ENCODE measurements at places on chromosomes 3 and 15. TPM values are rescaled to one million over a fixed set of nuclear protein-coding genes. Genes with fewer than 3 reads are reported as not detected.

The WDR48 gene
- total RNA-seq = 38.5 TPM

The GPR27 gene
- total RNA-seq = 1.3 TPM

The COL7A1 gene
- 1.1 TPM for total RNA-seq

The NR2E3 gene
- not detected for total RNA-seq

The PIERCE2 gene
- total RNA-seq = not detected

The GOLGA8O gene
- total RNA-seq = not detected

The MYZAP gene
- 0.63 TPM for total RNA-seq

DNA sequence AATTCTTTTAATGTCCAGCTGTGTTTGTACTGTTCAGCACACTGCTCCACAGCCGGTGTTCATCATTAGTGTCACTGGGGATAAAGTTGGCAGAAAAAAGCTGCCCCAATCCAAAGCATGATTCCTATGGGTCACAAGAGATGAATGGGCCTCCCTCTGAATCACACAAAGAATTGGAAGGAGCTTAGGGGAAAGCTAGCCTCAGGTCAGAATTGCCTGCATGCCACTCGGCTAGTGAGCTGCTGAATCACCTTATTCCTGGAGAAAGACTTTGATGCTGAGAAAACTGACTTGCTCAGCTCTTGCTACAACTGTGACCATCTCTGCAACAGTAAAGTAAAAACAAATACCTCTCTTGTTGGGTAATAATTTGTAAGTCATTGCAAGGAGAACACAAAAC lies 3.5 kb downstream of the CCK start:
- DNase-seq = no peak
- peaks cover 60% of the 10 kb centered on the region for H3K27me3 ChIP-seq
- H3K36me3 ChIP-seq = no peaks in the 10 kb centered on the region
- no peak overlapping the region for H3K4me3 ChIP-seq
- H3K27ac ChIP-seq = no peak overlapping the region

GRCh38 chr15:80482696-80483095 lies 78.5 kb downstream of the ARNT2 start:
- H3K27me3 ChIP-seq = peaks cover 2% of the 10 kb centered on the region
- no peak for DNase-seq
- no peak overlapping the region for H3K27ac ChIP-seq
- no peaks in the 10 kb centered on the region for H3K36me3 ChIP-seq

DNA sequence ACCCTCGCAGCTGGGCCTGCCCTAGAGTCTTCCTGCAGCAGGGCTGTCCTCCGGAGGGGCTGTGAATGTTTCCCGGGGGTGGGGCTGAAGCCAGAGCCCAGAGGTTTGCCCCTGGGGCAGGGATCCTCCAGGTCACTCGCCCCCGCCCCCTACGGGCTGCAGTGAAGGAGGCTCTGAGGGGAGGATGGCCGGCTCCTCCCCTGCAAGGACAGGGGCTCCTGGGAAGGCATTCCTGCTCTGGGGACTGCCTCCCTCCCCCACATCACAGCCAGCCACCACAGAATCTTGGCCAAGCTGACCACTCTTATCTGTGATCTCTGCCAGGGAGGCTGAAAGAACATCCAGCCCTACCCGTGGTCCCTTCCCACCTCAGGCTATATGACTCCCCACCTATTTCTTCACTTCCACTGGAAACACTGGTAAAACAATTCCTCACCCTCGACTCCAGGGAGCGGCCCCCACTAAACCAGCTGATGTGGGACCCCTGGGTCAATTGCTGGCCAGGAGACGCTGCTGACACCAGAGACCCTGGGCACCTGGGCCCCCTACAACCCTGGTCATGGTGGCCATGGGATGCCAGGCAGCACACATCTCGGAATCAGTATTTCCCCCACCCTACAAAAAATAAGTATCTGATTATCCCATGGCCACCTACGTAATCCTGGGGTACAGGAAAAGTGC lies 66.0 kb downstream of the HMCES start:
- no peaks in the 10 kb centered on the region for H3K36me3 ChIP-seq
- DNase-seq = no peak
- H3K27ac ChIP-seq = no peak overlapping the region
- H3K27me3 ChIP-seq = peaks cover 17% of the 10 kb centered on the region
- H3K4me1 ChIP-seq = peaks cover 5% of the 10 kb centered on the region
- H3K4me3 ChIP-seq = no peak overlapping the region

GRCh38 chr3:56115698-56116097 lies 352.6 kb downstream of the ERC2 start:
- H3K27ac ChIP-seq = no peak overlapping the region
- H3K4me1 ChIP-seq = no peaks in the 10 kb centered on the region
- H3K27me3 ChIP-seq = no peaks in the 10 kb centered on the region
- H3K36me3 ChIP-seq = no peaks in the 10 kb centered on the region

GRCh38 chr3:103949693-103950092 lies 1417.0 kb upstream of the ALCAM start:
- no peaks in the 10 kb centered on the region for H3K36me3 ChIP-seq
- H3K27me3 ChIP-seq = no peaks in the 10 kb centered on the region
- no peaks in the 10 kb centered on the region for H3K4me1 ChIP-seq
- no peak overlapping the region for H3K4me3 ChIP-seq

DNA sequence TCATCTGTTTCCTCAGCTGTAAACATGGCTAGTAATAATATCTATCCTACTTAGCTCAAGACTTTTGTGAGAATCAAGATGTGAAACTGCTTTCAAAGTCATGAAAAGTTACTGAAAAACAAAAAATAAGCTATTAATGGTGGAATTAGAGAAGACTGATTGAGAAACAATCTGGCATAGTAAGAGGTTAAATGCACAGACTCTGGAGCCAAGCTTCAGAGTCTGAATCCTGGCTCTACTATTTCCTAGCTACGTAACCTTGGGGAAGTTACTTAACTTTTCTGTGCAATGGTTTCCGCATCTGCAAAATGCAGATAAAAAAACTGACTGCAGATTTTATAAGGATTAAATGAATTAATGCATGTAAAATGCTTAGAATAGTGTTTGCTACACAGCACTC lies 28.8 kb downstream of the LRRFIP2 start:
- H3K27me3 ChIP-seq = no peaks in the 10 kb centered on the region
- no peak overlapping the region for H3K27ac ChIP-seq
- peaks cover 36% of the 10 kb centered on the region for H3K36me3 ChIP-seq
- peaks cover 23% of the 10 kb centered on the region for H3K4me1 ChIP-seq
- no peak for DNase-seq

DNA sequence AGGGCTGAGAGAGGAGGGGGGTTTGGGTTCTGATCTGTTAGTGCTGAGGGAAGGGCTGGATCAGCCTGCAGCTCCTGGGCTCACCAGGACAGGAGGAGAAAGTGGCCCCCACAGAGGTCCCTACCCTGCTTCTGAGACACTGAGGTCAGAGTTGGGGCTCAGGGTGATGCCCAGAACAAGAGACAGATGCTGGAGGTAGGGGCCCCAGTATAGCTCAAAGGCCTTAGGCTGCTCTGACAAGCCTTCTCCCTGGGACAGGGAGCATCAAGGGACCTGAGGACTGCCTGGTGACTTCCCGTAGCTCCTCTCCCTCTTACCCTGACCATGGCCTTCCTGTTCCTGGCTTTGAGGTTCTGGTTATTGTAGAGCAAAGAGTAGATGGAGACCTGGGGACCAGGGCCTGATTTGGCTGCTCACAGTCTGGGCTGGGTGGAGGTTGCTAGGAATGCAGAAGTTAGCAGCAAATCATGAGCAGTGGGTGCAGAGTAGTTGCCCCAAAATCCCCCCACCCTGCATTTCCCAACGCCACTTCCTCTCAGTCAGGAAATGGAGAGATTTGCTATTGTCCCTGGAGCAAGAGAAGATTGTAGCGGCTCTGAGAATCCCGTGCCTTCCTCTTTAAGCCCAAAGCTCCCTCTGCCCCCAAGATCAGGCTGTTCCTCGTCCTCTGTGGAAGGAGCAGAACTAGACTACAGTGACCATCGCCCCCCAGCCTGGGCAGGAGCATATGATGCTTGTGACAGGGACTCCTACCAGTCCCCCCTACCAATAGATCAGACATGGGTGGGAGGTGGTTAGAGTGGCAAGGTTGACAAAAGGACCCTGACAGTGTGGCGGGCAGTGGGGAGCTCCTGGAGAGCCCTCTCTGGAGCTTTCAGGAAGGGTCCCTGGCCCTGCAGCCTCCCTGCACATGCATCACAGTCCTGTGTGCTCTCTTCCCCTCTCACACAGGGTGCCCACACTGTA lies 47.4 kb upstream of the SEC22A start:
- H3K36me3 ChIP-seq = peaks cover 52% of the 10 kb centered on the region
- no peak for DNase-seq
- no peak overlapping the region for H3K4me3 ChIP-seq
- H3K4me1 ChIP-seq = no peaks in the 10 kb centered on the region
- H3K27me3 ChIP-seq = no peaks in the 10 kb centered on the region
- no peak overlapping the region for H3K27ac ChIP-seq

- peaks cover 7% of the 10 kb centered on the region for H3K27me3 ChIP-seq
- DNase-seq = no peak
- H3K4me3 ChIP-seq = no peak overlapping the region
- no peaks in the 10 kb centered on the region for H3K36me3 ChIP-seq
- H3K4me1 ChIP-seq = no peaks in the 10 kb centered on the region
Measured at GRCh38 chr3:194756460-194756779, 70.7 kb downstream of the FAM43A start.

DNA sequence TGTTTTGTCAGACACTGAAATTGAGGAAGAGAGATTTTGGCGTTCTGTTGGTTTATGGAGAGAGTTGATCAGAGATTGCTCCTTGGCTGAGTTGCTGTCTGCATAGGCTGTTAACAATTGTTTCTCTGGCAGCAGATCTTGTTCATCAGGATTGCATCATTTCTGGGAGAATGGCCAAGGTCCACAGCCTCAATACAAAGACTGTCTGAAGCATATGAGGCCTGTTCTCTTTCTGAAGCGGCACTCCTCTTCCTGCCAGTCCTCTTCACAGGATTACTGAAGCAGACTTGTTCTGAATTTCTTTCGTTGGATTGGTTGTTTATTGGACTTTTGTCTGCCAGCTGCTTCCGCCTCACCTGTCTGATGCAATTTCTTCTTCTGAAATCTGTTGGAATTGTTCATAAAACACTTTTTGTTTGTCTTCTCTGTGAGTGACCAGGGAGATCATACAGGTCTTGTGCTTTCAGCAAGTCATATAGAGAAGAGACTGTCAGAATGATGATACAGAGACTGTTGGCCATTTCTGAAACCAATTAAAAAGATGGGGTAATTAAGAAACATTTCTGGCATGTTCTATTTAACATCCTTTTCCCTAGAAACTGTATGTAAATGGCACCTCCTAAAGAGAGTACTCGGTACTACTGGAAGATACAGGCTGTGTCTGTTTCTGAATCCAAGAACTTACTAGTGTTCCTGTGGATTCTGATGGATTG lies 25.5 kb downstream of the SETD5 start:
- H3K27ac ChIP-seq = peak overlapping the region; percentile 90
- H3K4me3 ChIP-seq = no peak overlapping the region
- peak; percentile 40 for DNase-seq

GRCh38 chr3:153373606-153374005 lies 211.6 kb downstream of the RAP2B start:
- no peaks in the 10 kb centered on the region for H3K27me3 ChIP-seq
- H3K4me1 ChIP-seq = no peaks in the 10 kb centered on the region
- no peak overlapping the region for H3K4me3 ChIP-seq
- no peaks in the 10 kb centered on the region for H3K36me3 ChIP-seq

GRCh38 chr15:48336940-48337339 lies 5.7 kb downstream of the DUT start:
- peaks cover 44% of the 10 kb centered on the region for H3K4me1 ChIP-seq
- no peaks in the 10 kb centered on the region for H3K27me3 ChIP-seq
- no peak for DNase-seq
- H3K36me3 ChIP-seq = peaks cover 62% of the 10 kb centered on the region
- no peak overlapping the region for H3K27ac ChIP-seq

GRCh38 chr3:165204445-165204844 lies 8.3 kb upstream of the SLITRK3 start:
- no peak overlapping the region for H3K27ac ChIP-seq
- DNase-seq = no peak
- H3K27me3 ChIP-seq = peaks cover 5% of the 10 kb centered on the region
- H3K36me3 ChIP-seq = no peaks in the 10 kb centered on the region

GRCh38 chr15:78679089-78679511 lies 38.1 kb upstream of the CHRNB4 start:
- no peak for DNase-seq
- no peaks in the 10 kb centered on the region for H3K27me3 ChIP-seq
- no peaks in the 10 kb centered on the region for H3K4me1 ChIP-seq
- no peak overlapping the region for H3K27ac ChIP-seq
- H3K4me3 ChIP-seq = no peak overlapping the region

DNA sequence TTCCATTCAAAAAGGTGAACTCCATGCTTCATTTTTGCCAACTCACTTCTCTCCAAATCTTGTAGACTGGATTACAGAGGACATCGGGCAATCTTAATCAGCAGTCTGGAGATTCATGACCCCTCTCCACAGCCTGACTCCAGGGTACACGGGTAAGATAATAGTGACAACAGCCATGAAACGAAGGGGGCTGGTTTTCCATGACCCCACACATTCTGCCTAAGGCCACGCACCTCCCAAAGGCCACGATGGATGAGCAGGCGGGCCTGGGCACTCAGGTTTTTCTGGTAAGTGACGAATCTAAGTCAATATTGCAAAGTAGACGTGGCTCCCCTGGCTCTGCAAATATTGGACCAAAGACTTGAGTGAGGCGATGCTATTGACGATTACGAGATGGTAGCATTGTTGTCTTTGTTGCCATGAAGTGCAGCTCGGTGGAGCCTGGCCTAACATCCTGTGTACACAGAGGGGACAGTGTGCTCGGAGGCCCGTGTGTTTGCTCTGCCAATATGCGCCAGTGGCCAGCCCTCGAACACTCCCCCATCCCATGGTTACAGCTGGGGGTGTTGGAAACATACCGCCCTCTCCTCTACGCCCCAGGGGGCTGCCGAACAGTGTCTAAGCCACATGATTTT lies 119.1 kb downstream of the OPA1 start:
- no peak overlapping the region for H3K4me3 ChIP-seq
- DNase-seq = no peak
- no peak overlapping the region for H3K27ac ChIP-seq
- peaks cover 6% of the 10 kb centered on the region for H3K4me1 ChIP-seq
- peaks cover 7% of the 10 kb centered on the region for H3K36me3 ChIP-seq

DNA sequence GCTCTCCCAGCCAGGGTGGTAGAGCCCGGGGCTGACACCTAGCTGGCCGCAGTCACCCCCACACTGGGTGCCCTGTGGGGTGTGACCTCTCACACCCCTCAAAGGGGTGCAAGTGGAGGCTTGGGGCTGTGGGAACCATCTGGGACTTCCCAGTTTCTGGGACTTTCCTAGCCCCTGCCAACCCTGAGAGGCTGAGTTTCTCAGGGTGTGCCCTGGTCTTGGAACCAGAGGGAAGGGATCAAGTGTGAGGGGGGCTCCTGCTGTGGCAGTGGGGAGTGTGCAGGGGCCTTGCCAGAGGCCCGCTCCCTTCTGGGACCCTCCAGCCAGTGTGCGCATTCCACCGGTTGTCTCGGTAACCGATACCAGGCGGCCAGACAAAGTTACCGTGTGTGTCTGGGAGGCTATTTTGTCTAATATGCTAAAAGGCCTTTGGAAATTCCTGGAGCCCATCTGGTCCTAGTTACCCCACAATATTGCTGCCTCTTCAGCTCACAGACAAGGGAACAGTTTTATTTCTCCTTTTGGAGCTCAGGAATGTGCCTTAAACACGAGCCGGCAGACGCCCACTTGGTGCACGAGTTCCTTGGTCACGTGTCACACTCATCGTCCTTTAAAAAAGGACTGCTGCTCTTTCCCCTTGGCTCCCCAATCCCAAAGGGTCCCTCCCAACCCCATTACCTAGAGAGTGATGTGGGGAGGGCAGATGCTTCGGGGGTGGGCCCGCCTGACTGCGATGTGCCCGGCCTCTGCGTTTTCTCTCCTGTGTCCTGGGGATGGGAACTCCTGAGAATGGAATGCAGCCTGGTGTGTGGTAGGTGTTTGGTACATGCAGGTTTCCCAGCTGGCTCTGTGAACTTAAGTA lies 33.2 kb downstream of the HDAC11 start:
- no peak overlapping the region for H3K27ac ChIP-seq
- H3K4me3 ChIP-seq = no peak overlapping the region
- no peak for DNase-seq
- H3K36me3 ChIP-seq = no peaks in the 10 kb centered on the region
